ENCODE measurements at places on chromosomes 3 and 15.
A peak's percentile ranks its signal among the peaks of the same experiment; 100 is the strongest.

- no peak for DNase-seq
These were observed 24.3 kb downstream of the TRPM1 start for GRCh38 chr15:31077181-31077580.

DNA sequence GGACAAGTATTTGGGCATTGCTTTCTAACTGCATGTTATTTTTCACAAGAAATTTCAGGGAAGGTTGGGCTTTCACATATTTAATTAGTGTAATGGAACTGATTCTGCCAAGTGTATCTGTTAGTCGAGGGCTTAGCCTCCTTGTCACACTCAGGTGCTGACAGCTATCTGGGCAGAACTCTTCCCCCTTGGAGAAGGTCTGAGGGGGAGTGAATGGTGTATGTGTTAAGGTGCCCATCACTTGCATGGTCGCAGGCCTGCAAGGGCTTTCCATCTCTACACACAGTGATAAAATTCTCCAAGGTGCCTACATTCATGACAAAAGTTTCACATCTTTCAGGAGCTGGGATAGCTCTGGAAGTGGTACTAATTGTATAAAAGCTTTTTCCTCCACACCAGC, 97.6 kb upstream of the ICE2 start:
- DNase-seq, result no peak

- peak; percentile 39 for DNase-seq
These were observed 18.5 kb downstream of the IGF1R start for GRCh38 chr15:98666841-98667240.

DNA sequence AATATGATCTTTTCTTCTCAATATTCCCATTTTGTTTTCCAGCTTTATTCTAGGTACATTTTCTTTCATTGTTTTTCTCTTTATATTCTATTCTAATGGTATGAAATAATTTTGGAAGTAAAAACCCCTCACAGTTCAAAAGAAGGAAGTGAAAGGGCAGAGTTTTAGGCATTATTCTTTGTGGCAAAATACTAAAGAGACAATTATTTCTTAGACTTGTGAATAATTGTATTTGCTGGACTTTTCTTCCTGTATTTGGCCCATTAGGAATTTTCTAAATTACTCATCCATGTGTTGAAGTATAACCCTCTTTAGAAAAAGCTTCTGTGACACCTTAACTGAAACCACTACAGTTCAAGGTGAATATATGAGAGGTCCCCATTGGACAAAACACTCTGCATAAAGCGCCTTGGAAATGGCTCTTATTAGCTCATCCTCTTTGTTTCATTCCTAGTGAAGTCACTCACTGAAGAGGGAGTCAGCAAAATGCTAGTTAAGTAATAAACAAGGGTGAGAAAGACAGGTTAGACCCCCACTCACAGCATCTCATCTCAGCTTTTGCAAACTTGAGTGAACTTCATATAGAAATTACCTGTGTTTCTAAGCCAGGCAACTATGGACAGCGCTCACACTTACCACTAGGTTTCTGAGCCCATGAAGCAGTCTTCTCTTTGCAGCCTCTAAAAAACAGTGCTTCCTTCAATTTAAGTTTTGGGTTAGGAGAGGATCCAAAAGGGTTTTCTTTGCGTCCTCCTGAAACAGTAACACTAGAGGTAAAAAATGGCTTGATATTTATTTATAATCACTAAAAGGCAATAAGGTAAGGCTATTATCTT, 327.5 kb downstream of the ARPP21 start:
- DNase-seq, result no peak

DNA sequence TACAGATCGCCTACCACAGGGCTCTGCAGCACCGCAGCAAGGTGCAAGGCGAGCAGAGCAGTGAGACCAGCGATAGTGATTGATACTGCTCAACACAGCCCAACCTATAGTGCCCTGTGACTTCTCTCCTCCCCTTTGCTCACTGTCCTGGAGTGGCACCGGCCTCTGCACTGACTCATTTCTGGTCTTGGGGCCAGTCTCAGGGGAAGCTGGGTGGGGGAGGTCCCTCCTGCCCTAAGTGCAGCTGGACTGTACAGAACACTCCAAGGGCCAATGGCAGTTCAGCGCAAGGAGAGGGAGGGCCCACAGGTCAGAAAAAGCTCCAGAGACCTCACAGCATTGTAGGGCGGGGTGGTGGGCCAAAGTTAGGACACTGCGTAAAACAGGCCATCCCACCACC, 2.5 kb upstream of the OGG1 start:
- no peak for DNase-seq

DNA sequence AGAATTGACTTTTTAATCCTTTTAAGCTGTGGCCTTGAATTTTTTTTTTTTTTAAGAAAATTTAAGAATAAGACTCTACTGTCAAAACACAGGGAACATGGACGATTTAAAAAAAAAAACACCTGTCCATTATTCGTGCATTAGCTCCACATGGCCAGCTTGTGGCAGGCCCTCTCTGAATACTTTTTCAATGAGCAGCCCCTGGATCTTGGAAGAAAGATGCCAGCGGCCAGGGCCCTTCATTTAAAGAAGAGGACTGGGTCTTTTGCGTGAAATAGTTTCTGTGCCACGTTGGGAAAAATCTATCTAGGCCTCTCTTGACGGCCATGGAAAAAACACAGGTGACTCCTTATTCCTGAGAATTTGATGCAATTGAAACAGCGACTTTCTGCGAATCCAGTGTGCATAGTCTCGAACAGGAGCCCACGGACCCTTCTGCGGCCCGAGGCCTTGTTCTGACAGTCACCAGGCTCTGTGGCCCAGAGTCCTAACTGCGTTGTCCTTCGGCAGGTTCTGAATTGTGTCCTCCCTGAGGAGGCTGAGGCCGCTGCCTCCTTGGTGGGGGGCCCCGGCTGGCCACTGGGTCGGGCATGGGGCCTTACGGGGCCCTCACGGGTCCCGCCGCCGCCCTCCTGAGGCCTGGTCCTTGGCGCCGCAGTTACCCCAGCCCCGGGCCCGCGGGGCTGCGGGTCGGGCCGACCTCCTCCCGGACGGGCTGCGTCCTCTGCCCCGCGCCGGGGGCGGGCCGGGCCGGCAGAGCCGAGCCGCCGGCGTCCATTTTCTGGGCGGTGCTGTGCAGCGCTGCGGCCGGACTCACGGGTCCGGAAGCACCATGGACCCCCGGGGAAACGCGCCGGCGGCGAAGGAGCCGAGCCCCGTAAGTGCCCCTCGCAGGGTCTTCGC, 33.5 kb downstream of the ZBTB38 start:
- peak; percentile 84 for DNase-seq

GRCh38 chr3:195147649-195148080, 123.3 kb downstream of the XXYLT1 start:
- no peak for DNase-seq

GRCh38 chr3:52679199-52679538, 6.5 kb downstream of the PBRM1 start:
- DNase-seq, result no peak

- no peak for DNase-seq
These were observed 723.9 kb upstream of the ALCAM start for GRCh38 chr3:104642827-104643226.

GRCh38 chr3:46062679-46063078, 35.4 kb upstream of the XCR1 start:
- no peak for DNase-seq

- DNase-seq, result no peak
These were observed 22.8 kb upstream of the ATP8B4 start for GRCh38 chr15:50141856-50142255.

- DNase-seq, result no peak
These were observed 27.6 kb upstream of the P2RY13 start for GRCh38 chr3:151356794-151357462.

GRCh38 chr3:72287956-72288355, 503.0 kb upstream of the PROK2 start:
- no peak for DNase-seq

- no peak for DNase-seq
These were observed 59.4 kb downstream of the CALML4 start for GRCh38 chr15:68145706-68146105.

- DNase-seq, result no peak
These were observed 38.0 kb downstream of the EXOG start for GRCh38 chr3:38534180-38534579.

GRCh38 chr15:74316141-74316540, 51.3 kb downstream of the CYP11A1 start:
- no peak for DNase-seq

GRCh38 chr3:178345944-178346343, 190.3 kb upstream of the KCNMB2 start:
- DNase-seq, result no peak

- DNase-seq, result no peak
These were observed 567.1 kb downstream of the EDEM1 start for GRCh38 chr3:5754602-5755001.

GRCh38 chr15:74800559-74801094, 12.0 kb upstream of the LMAN1L start:
- no peak for DNase-seq

DNA sequence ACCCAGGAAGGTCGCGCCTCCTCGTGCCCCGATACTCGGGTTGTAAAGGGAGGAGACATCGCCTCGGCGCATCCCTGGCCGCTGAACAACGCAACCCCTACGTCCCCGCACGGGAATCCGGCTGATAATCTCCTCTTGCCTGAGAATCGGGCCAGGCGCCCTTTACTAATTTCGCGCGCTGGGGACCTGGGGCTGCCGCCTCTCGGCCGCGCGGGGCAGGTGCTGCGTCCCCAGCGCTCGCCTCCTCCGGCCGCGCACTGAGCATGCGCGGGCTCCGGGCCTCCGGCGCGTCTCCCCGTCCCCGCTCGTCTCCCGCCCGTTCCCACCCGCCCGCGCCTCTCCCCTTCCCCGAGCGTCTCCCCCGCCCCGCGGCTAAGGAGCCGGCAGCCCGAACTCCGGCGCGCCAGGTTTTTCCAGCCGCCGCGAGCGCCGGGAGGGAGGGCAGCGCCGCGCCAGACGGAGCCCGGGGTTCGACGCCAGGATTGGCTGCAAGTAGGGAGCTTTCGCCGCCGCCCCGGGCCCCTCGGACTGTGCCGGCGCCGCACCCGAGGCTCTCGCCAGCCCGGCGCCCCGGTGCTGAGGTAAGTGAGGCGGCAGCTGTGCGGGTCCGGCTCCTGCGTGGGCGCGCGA, at the start of gene CNTN4:
Gene CNTN4 (plus strand): TSS at position 469 of the 630 bp plus-strand sequence.
- peak; percentile 95 for DNase-seq

- peak; percentile 75 for DNase-seq
These were observed 3.0 kb downstream of the MYL3 start for GRCh38 chr3:46860017-46860809.

- no peak for DNase-seq
These were observed 178.6 kb upstream of the LYSMD4 start for GRCh38 chr15:99911816-99912215.

DNA sequence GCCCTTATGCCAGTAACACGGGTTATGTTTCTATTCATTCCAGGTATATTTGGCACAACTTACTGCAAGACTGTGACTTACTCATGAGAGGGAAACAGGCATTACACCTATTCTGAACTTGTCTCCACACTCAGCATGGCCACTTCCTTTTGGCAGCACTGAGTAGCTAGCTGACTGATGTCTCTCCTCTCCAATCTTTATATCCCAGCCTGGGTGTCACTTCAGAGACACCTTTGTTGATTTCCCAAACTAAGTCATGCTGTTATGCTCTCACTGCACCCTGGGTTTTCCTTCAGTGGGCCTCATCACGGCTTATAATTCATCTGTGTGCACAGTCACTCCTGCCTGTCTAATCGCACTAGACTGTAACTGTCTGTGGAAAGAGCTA, 114.8 kb downstream of the MYLK start:
- no peak for DNase-seq

- DNase-seq, result no peak
These were observed 35.6 kb downstream of the PDCD6IP start for GRCh38 chr3:33834096-33834453.

GRCh38 chr3:144187531-144188210, 216.0 kb downstream of the DIPK2A start:
- DNase-seq, result no peak

GRCh38 chr15:57867970-57868798, 161.7 kb downstream of the POLR2M start:
- DNase-seq, result no peak

GRCh38 chr15:61126811-61127210, 102.3 kb downstream of the RORA start:
- DNase-seq, result no peak
